ENCODE measurements at places on chromosomes 4 and X.

DNA sequence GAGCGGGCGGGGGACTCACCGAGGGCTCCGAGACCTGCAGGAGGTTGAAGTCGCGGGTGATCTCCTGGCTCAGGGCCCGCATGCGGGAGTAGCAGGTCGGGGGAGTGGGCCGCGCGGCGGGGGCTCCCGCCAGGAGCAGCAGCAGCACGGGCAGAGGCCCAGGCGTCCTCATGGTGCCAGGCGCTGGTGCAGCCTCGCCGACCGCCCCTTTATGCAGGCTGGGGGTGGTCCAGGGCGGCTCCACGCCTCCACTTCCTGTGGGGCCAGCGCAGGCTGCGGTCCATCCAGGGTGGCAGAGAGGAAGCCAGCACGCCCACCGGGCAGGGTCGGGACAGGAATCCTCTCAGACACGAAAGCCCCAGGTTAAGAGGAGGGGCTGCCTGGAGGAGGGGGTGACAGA, at the start of gene CYTL1:
CYTL1 (minus strand) TSS at position 185 of the 400 bp plus-strand sequence; CDS start at position 172, 13 bp downstream.
- no peak for DNase-seq

DNA sequence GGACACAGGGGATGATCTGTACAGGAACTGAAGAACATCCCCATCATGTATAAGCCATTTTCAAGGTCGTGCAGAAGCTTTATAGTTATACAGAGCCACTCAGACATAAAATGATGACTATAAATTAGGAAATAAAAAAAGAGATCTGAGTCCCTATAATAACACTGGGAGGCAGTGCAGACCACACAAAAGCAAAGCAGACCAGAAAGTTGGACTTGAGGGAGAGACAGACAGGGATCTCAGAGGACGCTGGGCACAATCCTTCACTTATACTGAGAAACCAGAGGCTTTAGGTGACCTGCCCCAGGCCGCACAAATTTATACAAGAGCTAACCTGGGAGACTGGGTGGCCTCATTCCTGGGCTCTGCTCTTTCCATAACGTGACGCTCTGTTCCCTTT, 70.5 kb downstream of the HADH start:
- no peak for DNase-seq

DNA sequence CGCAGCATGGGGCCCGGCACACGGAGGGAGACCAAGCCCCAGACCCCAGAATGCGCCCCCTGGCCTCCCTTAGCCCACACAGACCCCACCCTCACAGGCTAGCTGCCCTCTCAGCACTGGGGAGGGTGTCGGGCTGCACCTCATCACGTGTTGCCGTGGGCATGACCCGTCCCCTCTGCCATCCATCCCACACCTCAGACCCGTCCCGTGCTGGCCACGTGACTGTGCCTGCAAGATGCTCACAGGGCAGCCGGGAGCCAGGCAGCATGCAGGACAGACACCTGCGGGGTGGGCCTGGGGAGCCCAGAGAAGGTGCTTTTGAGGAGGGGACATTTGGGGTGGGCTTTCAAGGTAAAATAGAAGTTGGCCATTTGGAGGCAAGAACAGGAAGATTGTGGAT, 4.8 kb downstream of the MSANTD1 start:
- no peak for DNase-seq

DNA sequence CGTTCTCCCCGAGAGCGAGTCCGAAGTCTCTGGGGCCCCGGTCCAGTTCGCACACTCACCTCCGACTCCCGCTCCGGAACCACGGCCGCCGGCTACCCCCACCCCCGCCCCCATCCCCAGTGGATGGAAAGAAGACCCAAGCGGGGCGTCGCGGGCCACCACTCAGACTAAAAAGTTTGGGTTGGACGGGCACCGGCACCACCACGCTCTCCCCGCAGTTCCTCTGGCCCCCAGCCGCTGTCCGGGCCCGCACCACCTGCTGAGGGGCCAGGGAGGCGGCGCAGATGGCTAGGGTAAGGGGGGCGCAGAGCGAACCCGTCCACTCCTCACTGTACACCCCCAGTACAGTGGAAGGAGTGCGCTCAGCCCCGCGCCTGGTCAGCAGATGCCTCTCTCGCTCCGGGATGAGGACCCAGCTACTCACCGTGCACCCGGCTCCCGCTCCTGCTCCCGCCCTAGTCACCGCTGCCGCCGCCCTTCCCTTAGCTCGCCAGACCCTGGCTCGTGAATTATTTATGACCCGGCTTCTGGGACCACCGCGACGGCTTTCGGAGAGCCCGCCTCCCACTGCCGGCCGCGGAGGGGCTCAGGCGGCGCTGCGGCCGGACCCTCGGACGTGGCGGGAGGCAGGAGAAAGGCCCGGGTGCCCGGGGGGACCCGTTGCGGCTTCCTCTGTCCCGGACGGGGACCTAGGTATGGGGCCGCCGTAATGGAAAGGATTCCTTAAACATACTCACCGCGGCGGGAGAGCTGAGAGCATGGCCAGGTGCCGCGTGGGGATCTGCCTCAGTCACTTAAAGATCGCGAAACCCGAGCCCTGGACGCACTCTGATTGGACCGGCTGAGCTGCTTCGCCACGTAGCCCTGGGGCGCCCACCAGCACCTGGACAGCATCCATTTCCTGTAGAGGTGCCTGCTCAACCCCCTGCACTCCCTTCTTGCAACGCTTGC, at the start of gene PROM1:
PROM1 (minus strand) TSS at position 783 of the 951 bp plus-strand sequence. CDS start 8,117 bp downstream, outside the sequence.
- DNase-seq = no peak

GRCh38 chrX:82732861-82733260, 775.2 kb upstream of the POU3F4 start:
- DNase-seq = no peak

GRCh38 chr4:125520258-125520990, 205.7 kb downstream of the FAT4 start:
- no peak for DNase-seq

DNA sequence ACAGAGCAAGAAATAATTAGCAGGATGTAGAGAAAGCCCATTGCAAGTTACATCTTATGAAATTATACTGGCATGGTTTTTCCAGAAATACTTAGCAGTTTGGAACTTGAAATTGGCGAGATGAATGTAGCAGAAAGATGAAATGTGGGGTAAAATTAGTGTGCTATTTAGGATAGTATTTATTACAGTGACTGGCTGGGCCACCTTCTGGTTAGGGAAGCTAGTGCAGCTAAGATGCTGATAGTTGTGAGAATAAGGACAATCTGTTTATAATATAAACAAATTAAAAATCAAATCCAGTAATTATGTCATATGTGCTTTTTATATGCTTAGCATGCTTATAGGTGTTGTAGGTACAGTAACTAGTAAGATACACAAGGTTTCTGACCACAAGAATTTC, 74.8 kb downstream of the IL15 start:
- no peak for DNase-seq

DNA sequence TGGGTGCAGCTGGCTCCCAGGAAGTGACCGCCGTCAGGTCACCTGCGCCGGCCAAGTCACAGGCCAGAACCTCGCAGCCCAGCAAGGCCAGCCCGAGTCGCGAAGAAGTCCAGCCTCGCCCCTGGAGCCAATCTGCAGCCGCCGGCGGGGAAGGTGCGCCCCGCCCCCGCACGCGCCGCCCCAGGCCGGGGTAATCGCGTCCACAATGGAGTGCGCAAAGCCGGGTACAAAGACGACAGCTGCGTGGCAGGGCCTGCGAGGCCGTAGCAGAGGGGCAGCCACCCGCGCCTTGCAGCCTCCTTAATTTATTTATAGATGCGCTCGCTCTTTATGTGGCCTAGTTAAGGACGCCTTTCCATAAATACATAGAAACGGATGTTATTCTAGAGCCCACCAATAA, 139.4 kb upstream of the CPEB2 start:
- no peak for DNase-seq

- DNase-seq = no peak
Observed at GRCh38 chr4:4764558-4764905, 94.9 kb upstream of the MSX1 start.

DNA sequence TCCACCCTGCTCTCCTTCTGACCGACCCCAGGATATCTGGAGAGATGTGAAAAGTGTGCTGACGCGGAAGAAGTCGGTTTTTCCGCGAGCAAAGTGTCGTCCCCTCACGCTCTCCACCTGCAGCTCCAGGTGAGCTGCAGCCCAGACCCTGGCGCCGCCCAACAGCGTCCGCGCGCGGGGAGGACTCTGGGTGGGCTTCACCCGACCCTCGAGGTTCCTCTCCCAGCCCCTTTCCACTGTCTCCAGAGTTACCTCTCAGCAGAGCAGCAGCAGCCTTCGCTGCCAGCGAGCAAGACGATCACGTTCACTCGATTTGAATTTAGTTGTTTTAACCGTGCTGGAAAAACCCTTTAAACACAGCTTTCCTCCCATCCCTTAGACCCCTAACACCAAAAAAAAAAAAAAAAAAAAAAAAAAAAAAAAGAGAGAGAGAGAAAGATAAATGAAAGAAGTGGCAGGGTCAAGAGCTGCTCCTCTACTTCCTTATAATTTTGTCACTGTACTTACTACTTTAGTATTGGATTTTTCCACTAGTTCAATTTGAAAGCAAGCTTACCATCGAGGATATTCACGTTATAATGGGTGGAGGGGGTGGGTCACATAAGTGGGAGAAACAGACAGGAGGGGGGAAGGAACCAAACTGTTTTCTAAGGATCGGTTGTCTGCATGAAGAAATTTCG, 758 bp upstream of the NR3C2 start:
- DNase-seq = no peak

GRCh38 chr4:183468210-183469095, 24.0 kb downstream of the CDKN2AIP start:
- no peak for DNase-seq

DNA sequence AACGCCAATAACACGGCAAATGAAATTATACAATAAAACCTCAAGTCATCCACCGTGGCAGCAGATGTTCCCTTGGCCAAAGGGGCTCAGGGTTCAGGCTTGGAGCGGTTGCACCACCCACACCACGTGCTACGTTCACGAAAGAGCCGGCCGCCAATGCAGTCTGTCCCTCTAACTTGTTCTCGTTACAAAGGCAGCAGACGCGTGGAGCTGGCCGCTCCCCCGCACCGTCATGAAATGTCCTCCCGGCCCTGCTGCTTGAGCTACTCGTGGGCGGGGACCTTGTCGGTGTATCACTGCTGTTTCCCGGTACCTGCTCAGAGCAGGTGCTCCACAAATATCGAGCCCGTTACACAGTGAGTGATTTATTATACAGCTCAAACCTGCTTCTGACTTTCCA, 36.4 kb upstream of the MAN2B2 start:
- DNase-seq = no peak

GRCh38 chrX:31506360-31506759, 434.5 kb upstream of the FTHL17 start:
- no peak for DNase-seq

GRCh38 chr4:1166509-1167243, 5.7 kb downstream of the SPON2 start:
- no peak for DNase-seq

- no peak for DNase-seq
Observed at GRCh38 chr4:183130328-183131155, 31.5 kb downstream of the WWC2 start.

DNA sequence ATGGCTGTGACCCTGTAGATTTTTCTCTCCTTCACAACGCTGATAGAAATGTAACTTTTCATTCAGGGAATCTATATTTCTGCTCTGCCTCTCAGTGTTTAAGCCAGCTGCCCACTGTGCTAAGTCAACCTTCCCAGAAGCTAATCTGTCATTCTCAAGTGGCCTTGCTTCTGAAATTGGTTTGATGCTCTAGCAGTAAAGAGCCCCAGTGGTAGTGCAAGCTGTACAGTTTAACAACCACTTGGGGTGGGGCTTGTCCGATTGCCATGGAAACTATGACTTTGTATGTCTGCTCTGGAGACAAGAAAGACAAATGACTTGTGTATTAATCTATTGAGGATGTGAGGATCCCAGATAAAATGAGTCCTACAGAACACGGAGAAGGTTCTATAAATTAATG, 620.9 kb upstream of the GALNT7 start:
- no peak for DNase-seq

- no peak for DNase-seq
Observed at GRCh38 chr4:125044886-125045285, 269.9 kb upstream of the FAT4 start.

GRCh38 chrX:312621-313331, 5.8 kb downstream of the GTPBP6 start:
- DNase-seq = no peak

- no peak for DNase-seq
Observed at GRCh38 chr4:176534566-176534965, 214.8 kb downstream of the SPCS3 start.

DNA sequence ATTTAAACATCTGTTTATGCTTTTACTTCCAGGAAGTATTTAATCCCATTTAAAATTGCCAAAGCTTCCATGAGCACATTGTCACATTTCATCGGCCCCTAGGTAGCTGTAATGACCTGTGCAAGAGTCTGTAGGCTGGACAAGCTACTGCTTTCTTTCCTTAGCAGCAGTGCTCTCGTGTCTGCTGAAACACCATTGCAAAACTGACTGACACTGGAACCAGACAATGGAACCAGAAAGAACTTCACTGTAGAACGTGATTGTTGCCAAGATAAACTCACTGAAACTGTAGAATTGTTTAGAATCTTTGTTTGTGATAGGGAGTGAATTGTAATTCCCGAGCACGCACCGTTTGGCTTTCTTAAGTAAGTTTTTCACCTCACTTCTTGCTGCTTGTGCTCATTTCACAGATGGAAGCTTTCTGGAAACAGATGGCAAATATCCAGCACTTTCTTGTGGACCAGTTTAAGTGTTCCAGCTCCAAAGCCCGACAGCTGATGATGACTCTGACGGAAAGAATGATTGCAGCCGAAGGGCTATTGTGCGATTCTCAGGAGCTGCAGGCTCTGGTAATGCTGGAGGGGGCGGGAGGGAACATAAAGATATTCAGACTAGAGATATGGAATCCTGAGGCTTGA, 36.9 kb downstream of the EVC start:
- DNase-seq = no peak

- no peak for DNase-seq
Observed at GRCh38 chr4:180057891-180058671, 2185.1 kb upstream of the TENM3 start.

DNA sequence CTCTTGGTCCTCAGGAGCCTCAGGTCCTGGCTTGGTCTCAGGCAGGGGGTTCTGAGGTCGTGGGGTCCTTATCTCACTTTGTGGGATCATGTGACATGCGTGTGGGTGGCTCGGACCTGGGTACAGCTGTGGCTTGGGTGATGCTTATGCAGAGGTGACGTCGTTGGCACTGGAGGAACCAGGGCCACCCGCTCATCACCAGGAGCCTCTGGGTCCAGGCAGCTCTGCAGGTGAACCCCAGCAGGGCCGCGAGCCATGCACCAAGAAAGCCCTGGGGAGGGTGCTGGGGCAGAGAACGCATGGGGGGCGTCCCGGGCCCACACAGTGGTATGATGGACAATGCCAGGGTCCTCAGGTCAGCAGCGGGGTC, 8.7 kb downstream of the ATP5ME start:
- no peak for DNase-seq

- no peak for DNase-seq
Observed at GRCh38 chr4:176814770-176815169, 22.0 kb upstream of the VEGFC start.

GRCh38 chrX:2342874-2343273, 157.9 kb downstream of the DHRSX start:
- DNase-seq = no peak

DNA sequence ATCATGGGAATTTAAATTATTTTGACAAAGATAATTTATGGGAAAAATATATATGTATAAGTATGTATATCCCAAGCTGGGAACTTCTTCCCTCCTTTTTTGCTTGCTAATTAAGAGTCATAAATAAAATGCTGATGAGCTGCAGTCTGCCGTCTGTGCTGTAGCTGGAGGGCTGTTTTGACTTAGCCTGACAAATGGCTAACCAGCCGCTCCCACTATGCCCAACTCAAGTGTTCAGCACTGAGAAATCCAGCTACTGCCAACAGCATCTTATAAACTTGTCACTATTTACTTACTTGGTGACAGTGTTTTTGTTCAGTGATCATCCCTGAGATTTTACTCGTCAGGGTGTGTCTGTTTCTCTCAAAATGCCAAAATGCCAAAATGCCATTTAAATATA, 171.2 kb upstream of the PGRMC2 start:
- DNase-seq = no peak

GRCh38 chrX:153554519-153555167, 37.2 kb downstream of the ATP2B3 start:
- no peak for DNase-seq

All from SW 1271 (cell line).